Stimulated activated CD8-positive, alpha-beta memory T cell treated with anti-CD3 and anti-CD28 coated beads, Interleukin-7, amount 100 ng/mL, for 48 hours (primary cell): ENCODE measurements at places on chromosomes 16 and 17.

- no peak for DNase-seq
Observed at GRCh38 chr17:79410681-79411080, 200.2 kb downstream of the RBFOX3 start.

DNA sequence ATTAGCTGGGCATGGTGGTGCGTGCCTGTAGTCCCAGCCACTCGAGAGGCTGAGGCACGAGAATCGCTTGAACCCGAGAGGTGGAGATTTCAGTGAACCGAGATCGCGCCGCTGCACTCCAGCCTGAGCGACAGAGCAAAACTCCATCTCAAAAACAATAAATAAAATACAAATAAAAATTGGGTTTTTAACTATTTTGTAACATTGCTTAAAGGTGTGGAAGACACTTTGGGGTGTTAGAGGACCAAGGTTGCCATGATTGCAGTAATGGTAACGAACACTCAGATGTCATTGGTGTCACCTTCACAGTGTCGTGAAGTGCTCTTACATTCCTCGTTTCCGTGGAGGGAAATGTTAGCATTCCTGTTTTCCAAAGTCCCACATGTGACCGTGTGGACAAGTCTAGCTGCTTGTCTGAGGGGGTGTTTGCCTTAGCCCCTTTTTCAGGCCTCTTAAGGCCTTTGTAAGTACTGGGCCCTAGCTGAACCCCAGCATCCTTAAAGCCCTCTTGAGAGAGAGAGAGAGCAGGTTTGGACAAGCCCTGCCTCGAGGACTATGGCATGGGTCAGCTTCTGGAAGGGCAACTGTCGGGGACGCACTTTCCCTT is 8.6 kb downstream of the C16orf96 start:
- DNase-seq, result no peak

GRCh38 chr16:84055366-84055765 is 12.8 kb upstream of the SLC38A8 start:
- no peak for DNase-seq

GRCh38 chr16:27924411-27925118 is 138.9 kb downstream of the GSG1L start:
- DNase-seq, result no peak

DNA sequence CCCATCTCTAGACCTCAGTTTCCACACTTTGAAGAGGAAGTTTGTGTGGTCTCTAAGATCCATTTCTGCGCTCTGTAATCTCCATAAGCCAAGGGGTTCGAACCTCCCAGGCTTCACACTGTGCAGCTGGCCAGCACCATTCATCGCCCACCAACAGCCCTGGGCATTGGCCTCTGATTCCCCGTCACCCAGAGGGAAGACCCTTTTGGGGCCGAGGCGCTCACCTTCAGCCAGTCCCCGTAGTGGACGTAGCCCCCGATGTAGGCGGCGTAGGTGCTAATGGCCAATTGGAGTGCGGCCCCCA is 678 bp downstream of the TMEM101 start:
- no peak for DNase-seq

- no peak for DNase-seq
Observed at GRCh38 chr16:10862438-10862837, 14.6 kb upstream of the CIITA start.

DNA sequence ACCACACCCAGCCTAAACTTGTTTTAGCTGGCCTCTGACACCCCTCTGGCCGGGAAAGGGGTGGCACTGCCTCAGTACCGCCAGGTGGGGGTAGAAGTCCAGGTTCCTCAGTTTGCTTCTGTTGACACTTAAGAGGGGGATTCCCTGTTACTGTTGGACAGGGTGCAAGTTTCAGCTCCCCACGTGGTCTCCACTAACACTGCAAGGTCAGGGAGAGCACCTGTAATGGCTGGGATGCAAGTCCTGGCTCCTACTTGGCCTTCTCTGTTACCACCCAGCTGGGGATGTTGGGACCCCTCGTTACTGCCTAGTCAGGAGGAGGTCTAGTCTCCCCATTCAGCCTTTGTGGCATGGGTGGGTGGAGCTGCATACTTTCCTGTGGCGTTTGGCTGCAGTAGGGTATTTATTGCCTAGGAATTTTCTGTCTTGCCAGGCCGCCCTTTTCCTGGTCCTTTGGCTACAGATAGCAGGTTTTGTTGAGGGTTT is 10.6 kb upstream of the MFAP4 start:
- no peak for DNase-seq

GRCh38 chr16:12453832-12454231 is 349.9 kb downstream of the CPPED1 start:
- no peak for DNase-seq

- no peak for DNase-seq
Observed at GRCh38 chr17:49280918-49281317, 50.3 kb upstream of the PHOSPHO1 start.

- no peak for DNase-seq
Observed at GRCh38 chr17:45389354-45389753, 43.3 kb downstream of the ARHGAP27 start.

- no peak for DNase-seq
Observed at GRCh38 chr16:53745086-53745485, 41.1 kb downstream of the FTO start.

DNA sequence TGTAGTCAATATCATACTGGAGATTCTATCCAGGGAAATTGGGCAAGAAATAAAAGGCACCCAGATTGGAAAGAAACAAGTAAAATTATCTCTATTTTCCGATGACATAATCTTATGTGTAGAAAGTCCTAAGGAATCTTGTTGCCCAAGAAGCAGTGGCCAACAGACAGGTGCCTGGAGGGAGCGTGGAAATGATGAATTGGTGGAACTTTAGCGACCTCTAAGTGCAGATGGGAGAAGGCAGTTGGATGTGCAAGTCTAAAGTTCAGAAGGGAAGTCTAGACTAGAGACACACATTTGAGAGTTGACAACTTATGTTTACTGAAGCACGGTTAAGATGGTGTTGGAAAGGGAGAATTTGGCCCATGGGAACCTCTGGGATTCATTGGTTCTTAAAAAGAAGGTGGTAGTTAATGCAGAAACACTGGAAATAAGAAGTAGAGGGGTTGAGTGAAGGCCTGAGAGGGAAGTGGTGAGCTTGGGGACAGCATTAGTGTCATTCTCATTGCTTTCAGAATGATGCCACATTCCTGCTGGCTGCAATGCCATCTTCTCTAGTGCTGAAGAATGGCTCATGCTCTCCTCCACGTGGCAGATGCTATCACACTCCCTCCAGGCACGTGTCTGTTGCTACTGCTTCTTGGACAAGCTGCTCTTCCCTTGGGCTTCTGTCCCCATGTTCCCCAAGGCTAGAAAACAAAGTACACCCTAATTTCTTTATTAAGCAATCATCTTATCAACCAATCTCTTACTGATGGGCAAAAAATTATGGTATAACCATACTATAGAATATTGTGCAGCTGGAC is 24.0 kb downstream of the TAT start:
- DNase-seq, result no peak

- peak; percentile 24 for DNase-seq
Observed at GRCh38 chr17:2749784-2750181, 331 bp upstream of the CCDC92B start.
